NCI-H1436 (cell line): ENCODE measurements at places on chromosomes 3 and 15.

GRCh38 chr3:61564395-61565059 is 3.2 kb downstream of the PTPRG start:
- DNase-seq = no peak

GRCh38 chr3:134364061-134364935 is 9.9 kb downstream of the AMOTL2 start:
- peak; percentile 7 for DNase-seq

GRCh38 chr15:85335193-85335942 is 45.0 kb upstream of the AKAP13 start:
- no peak for DNase-seq

DNA sequence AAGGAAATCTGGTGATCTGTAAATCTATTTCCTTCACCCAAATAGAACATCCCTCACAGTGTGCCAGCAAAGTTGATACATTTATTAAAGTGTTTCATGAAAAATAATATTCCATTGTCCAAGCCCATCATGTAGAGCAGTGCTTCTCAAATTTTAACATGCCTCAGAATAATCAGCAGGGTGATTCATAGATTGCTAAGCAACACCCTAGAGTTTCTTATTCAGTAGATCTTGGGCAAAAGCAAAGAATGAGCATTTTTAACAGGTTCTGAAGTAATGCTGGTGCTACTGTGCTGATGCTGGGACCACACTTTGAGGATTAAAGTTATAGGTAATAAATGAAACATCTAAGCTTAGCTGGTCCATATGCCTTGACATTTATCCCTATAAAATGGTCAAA is 210.5 kb downstream of the ZIC4 start:
- no peak for DNase-seq

GRCh38 chr3:188126934-188127333 is 27.0 kb upstream of the LPP start:
- DNase-seq = no peak

GRCh38 chr15:73866881-73867410 is 6.4 kb upstream of the TBC1D21 start:
- DNase-seq = no peak
